ENCODE measurements at places on chromosomes 4 and X.

DNA sequence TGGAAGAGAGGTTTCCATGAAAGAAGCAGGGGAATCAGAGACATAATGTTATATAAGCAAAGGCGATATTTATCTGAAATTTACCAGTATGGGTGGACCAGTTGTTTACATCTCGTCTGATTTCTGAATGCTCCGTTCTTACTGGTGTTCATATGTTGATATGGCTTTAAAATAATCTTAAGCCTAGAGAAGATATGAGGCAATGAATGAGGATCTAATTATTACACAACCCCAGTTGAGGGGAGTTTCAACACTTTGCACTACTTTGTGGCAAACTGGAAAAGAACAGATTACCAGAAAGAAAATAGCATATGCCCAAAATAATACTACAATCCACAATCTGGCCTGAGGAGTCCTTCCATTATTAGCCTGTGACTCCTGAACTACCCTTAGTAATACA is 263.3 kb upstream of the MAGEB2 start:
- DNase-seq: no peak

DNA sequence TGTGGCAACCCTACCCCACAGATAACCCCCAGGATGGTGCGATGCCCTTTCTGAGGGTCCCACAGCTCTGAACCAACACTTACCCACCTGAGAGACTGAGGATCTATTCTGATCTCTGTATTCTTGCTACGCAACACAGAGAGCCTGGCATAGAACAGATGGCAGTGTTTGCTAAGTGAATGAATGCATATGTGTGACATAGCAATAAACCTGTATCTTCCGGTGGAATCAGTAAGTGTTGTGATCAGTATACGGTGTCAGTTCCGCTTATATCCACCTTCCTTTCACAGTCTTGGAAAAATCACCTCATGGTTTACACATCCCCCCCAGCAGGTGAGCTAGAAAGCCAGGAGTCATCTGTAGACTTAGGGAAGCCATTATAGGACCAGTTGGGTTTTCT is 5.9 kb upstream of the HSD17B10 start:
- no peak for DNase-seq

DNA sequence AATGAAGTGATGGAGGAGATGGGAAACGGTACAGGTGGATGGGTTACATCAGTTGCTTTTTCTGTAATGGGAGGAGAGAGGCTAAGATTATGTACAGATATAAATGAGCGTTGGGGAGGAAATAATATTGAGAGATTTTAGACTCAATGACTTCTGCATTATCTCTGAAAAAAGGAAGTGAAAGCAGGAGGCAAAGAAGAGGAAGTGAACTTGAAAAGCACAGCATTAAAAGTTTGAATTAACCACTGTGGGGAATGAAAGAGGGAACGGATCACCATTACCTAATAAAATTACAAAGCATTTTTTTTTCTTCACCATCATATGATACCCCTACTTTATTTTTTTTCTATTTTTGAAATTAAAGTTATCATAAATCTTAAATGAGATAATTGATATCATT is 1025.5 kb downstream of the RPA4 start:
- DNase-seq: no peak

GRCh38 chr4:53800741-53801140 is 209.5 kb upstream of the LNX1 start:
- no peak for DNase-seq

GRCh38 chr4:126328914-126329313 is 1014.2 kb downstream of the FAT4 start:
- DNase-seq: no peak

- no peak for DNase-seq
Measured at GRCh38 chrX:123450222-123450621, 266.1 kb downstream of the GRIA3 start.

DNA sequence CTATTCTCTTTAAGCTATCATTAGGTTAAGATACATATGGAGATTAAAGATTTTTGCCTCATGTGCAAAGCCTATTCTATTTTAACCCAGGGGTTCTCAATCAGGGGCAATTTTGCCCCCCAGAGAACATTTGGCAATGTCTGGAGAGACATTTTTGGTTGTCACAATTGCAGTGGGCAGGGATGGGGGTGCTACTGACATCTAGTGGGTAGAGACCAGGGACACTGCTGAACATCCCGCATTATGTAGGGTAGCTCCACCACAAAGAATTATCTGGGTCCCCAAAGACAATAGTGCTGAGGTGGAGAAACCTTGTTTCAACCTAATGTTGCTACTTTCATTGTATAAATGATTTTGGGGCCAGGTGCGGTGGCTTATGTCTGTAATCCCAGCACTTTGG is 13.2 kb upstream of the CA5B start:
- DNase-seq: no peak

DNA sequence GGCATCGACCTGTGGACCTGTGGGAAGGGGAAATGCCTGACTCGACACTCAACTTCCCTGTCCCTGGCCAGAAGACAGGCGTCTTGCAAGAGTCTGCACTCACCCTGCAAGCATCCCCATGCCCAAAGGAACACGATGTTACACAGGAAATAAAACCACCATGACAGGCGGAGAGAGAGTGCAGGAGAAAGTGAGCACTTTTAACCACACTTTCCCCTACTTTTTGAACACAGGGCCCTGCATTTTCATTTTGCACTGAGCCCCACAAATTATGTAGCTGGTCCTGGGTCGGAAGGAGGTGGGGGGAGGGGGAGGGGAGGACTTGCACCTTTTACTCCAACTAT is 13.8 kb upstream of the MAN2B2 start:
- no peak for DNase-seq

GRCh38 chr4:124505211-124505610 is 207.3 kb downstream of the ANKRD50 start:
- no peak for DNase-seq

DNA sequence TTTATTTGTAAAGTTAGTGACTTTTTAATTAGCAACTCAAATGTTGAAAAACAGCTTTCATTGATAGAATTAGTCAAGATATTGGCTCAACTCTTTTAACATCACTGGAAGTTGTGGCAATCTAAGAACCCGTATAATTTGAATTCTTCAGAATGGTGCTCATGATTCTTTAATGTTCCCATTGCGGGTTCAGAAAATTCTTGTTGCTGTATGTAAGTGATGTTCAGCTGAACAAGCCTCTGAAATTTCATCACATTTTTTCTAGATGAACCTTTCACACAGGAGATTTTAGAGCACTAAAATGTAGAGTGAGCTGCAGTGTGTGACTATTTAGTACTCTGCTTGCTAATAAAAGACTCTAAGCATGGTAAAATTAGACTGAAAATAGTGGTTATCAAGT is 1317.7 kb downstream of the FSTL5 start:
- no peak for DNase-seq

GRCh38 chrX:38156838-38157237 is 63.8 kb downstream of the SRPX start:
- DNase-seq: no peak

GRCh38 chr4:36740796-36741310 is 459.4 kb downstream of the DTHD1 start:
- DNase-seq: no peak

- DNase-seq: no peak
Measured at GRCh38 chr4:76879731-76880364, 18.1 kb downstream of the SOWAHB start.

- no peak for DNase-seq
Measured at GRCh38 chr4:144594471-144594986, 51.4 kb upstream of the HHIP start.

DNA sequence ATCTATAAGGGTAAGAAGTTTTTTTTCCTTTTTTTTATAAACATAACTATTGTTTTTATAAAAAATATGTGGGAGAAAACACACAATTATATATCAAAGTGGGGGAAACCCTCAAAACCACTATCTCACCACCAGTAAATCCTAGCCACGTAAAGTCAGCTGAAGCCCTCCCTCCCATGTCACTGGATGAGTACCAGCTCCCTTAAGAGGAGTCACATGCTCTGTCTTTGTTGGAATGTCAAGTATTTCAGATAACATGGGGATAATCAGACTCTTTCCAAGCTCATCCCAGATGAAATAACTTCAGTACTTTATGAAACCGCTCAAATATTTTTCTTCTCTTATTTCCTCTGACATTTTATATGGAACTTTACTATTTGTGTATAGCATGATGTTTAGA is 2.4 kb downstream of the MYOZ2 start:
- DNase-seq: no peak

DNA sequence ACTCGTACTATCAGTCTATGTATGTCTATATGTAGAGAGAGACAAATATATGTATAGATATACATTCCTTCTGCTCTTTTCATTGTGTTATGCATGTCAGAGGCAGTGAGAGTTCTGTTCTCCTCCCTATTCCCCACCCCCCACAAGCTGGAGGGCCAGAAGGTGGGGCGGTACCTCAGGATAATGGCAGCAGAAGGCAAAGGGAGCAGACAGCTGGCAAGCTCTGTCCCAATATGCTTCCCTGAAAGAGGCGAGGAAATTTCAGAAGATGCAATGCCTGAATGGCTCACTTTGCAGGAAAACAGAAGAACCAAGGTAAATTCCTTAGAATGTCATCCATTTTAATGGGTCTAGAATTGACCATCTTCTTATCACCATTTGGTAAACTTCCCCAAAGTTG is 114.4 kb downstream of the NAA11 start:
- no peak for DNase-seq

GRCh38 chr4:163697121-163697520 is 202.6 kb downstream of the TMA16 start:
- DNase-seq: no peak

- DNase-seq: no peak
Measured at GRCh38 chrX:3713225-3713936, at the start of gene PRKX. Gene PRKX, minus strand, starts transcription at chrX:3713649. Its CDS starts 396 bp downstream, at chrX:3713253.

DNA sequence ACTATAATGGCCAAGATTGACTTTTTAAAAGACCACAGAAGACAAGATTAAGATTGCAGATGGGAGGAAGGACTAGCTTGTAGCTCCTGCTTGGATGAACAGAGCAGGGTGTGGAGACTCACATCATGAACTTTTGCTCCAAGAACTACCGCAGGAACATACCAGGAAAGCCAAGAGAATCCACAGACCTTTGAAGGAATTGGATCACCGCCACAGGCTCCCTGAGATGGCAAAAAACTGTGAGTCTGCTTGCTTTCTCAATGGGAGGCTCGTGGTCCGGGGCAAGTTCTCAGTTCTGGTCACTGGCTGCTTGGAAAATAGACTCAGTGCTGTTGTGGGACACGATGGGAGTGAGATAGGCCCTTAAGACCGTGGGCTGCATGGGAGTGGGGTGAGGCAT is 276.6 kb downstream of the CCSER1 start:
- no peak for DNase-seq

DNA sequence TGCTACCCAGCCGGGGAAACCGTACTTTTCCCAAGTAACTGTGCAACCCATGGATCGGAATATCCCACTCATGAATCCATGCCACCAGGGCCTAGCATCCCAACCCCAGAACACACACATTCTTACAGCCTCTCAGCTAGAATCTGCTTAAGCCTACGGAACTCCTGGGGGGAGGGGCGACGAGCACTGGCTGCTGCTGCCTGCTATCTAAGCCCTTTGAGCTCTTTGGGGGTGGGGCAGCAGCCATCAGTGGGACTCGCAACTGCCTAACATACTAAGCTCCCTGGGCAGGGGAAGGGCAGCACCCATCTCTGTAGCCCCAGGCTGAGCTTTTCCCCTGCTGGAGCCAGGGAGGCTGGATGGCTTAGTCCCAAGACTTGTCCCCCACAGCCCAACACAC is 28.6 kb downstream of the NUDT10 start:
- DNase-seq: no peak

DNA sequence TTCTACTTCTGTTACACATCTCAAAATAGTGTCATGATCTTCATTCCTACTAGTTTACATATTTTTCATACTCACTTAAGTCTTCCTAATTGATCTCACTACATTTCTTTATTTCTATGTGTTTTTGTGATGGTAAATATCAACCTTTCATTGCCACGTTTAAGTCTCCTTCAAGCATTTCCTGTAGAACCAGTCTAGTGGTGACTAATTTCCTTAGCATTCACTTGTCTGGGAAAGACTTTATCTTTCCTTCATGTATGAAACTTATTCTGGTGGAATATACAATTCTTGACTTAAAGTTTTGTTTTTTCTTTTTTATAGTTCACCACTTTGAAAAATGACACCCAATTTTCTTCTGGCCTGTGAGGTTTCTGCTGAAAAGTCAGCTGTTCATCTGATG is 181.4 kb upstream of the NEIL3 start:
- DNase-seq: no peak

GRCh38 chrX:125150231-125150630 is 169.4 kb upstream of the TEX13C start:
- DNase-seq: no peak

GRCh38 chrX:16838202-16839066 is 31.7 kb downstream of the RBBP7 start:
- no peak for DNase-seq

DNA sequence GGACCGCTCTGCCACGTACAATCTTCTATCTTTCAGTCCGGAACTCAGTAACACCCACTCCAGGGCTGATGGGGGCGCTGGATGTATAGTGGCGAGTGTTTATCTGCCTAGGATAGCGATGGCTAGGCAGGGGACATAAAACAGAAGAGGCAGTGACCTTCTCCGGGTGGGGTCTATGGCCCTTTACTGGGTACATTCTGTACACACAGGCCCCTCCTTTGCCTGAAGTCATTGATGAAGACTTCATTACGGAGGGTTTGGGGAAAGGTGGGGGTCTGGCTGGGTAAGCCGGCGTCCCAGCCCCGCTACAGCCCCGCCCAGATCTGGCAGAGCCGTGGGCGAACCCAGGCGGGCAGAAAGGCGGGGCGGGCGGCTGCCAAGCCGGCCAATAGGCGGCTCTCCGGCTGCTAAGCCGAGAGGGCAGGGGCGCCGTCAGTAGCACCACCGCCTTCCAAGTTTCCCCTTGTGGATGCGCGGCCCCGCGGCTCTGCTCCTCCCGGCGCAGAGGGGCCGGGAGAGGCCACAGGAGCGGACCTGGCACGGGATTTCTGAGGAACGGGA is at the start of gene CHST7:
Gene CHST7, plus strand, starts transcription at position 435 of the 561 bp plus-strand sequence. CDS start 167 bp downstream, outside the sequence.
- peak; percentile 2 for DNase-seq

DNA sequence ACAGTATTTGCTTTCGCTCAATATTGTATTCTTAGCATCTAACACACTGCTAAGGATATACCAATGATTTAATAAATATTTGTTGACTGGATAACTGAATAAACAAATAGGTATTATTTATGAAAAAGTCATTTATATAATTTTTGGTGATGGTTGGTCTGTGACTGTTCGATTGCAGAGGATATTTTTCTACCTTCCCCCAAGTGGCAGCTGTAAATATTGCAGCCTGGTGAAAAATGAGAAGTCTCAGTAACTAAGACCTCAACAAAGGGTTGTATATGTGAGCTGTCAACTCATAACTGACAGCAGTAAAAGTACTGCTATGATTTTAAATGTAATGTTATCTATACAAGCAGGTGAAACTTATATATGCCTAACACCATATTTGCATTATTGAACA is 36.0 kb downstream of the HTR2C start:
- no peak for DNase-seq

- DNase-seq: peak; percentile 56
Measured at GRCh38 chr4:87219632-87220093, 755 bp downstream of the KLHL8 start.
